ENCODE measurements at places on chromosomes 11 and 22.

- no peak for DNase-seq
These were observed 176.0 kb downstream of the WNT11 start for GRCh38 chr11:76030286-76030685.

- no peak for DNase-seq
These were observed 25.3 kb downstream of the STIM1 start for GRCh38 chr11:3880724-3881123.

DNA sequence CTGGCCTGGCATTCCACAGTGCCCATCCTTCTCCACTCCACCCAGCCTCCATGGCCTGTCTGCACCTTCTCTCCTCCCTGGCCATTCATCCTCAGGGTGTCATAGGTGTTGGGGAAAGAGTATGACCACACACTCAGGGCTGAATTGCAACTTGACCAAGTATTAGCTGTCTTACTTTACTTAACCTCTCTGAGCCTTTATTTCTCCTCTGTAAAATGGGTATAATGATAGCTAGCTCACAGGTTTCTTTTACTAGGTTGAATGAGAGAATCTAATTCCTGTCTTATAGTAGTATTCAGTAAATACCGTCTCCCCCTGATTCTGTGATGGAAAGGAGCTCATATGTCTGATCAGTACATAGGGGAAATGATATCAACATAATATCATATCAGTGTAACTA is 16.0 kb downstream of the PANX1 start:
- DNase-seq, result no peak

- DNase-seq, result no peak
These were observed 26.9 kb upstream of the CBX7 start for GRCh38 chr22:39179401-39179827.

DNA sequence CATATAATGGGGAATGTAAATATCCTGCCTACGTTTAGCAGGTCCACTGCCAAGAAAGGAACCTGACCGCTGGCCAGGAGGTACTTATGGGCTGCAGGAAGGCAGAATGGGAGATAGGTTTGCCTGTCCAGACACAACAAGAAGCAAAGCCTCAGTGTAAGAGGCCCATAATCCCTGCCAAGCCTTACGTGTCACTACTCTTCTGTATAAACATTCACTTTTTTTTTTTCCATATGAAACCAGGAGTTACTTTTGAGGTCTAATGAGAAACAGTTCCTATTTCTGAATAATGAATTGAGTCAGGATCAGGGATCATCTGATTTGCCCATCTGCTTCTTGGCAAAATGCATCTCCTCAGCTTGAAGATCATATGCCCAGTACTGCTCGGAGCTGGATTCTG is 230.2 kb downstream of the NTM start:
- DNase-seq, result no peak

Data from activated CD8-positive, alpha-beta memory T cell treated with anti-CD3 and anti-CD28 coated beads for 4 hours (primary cell).